ENCODE measurements at places on chromosomes 5 and 9.
A peak's percentile ranks its signal among the peaks of the same experiment; 100 is the strongest.

DNA sequence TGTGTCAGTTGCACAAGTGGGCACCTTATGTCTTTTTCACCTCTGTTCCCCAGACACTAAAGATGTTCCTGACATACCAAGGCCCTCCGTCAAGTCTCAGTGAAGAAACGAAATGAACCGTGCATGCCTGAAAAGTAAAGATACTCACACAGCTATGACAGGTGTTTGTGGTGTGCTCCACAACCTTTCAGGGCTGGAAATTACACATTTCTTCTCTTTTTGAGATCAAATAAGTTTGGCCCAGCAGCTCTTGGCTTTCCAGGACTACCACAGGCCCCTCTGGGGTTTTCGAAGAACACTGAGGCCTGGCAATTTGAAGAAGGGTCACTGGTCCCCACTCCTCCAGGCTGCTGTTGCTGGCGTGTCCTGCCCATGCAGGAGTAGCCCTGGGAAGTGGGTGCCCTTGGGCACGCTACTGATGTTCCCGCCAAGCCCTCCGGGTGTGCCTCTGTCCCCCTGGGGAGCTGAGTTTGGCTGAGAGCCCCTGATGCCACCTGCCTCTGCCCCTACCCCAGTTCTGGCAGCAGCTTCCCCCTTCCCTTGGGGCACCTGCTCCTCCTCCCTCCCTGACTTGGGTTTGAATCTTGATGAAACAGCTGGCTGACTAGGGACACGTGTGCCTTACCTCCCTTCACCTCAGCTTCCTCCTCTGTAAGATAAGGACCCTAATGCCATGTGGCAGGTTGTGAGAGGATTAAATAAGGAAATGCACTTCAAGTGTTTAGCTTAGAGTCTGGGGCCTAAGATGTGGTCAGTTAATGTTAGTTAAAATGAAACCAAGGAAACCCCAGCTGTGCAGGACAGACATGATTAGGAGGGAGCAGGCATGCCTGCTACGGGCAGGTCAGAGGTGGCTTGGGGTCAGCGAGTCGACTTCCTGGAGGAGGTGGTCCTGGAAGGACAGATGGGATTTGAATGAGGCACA lies 49.1 kb upstream of the GADD45G start:
- DNase-seq, result no peak

DNA sequence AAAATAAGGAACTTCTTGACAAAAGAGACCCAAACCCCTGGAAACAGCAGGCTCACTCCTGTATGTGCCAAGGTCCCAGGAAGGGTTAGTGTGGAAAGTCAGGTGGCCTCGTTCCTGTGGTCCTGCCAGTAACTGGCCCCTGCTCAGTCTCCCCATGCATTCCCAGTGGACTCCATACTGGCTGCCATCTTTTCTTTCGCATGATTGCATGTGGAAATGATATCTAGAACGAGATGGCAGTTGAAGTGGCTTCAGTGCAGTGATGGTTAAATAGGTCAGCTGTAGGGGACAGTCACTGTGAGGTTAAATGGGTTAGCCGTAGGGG lies 30.4 kb downstream of the AHRR start:
- DNase-seq, result no peak

DNA sequence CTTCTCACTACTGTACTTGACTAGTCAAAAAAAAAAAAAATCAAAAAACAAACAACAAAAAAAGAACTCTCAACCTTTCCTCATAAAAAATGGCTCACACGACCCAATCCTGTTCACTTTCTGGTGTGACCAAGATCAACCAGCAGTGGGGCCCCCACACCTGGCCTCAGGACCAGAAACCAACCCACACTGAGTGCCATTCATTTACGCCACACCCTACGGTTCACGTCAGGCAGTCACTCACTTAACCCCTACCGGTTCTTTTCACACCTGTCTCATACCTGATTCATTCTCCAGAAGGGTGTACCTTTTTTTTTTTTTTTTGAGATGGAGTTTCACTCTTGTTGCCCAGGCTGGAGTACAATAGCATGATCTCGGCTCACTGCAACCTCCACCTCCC lies 5.7 kb downstream of the SUSD1 start:
- no peak for DNase-seq

GRCh38 chr5:8114597-8115266 lies 245.8 kb downstream of the MTRR start:
- no peak for DNase-seq

DNA sequence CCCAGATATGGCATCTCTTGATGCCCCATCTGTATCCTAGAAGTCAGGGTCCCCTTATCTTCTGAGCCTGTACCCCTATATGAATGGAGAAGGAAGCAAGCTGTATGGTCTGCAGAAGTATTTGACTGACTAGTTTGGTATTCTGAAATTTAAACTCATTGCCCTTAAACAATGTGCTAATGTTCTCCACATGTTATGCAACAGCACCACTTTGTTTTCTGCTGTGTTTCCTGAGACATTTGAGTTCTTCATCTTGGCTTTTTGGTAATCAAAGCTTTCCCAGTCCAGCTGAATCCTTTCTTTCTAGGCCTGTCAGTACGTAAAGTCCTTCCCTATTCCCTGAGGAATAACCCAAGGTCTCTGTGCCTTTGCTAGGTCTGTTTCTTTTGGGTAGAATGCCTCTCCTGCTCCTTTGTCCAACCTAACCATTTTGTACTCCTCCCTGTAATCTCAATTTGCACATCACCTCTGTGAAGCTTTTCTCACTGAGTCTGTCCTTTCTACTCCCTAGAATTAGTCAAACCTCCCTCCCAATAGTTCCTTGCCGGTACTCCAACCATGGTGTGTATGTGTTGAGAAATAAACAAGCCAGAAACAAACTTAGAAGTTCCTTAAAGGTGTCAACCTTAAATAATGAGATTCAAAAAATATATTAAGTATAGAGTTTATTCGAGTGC lies 72.1 kb upstream of the HSPB3 start:
- no peak for DNase-seq

DNA sequence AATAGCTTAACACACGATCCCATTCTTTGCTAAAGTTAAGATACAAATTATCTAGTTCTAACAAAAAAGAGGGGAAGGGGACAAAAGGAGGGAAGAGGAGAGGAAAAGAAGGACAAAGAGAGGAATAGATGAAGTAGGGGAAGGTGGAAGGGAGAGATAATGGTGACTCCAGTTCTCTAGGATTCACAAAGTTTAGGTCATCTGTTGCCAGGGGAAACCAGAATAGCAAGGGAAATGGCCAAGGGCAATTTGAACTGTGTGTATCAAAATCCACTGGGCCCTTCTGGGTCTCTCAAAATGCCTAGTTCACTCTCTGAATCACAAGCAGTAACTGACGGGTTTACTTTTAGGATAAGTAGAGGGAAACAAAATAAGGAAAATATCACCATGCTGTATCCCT lies 7.6 kb downstream of the SLC24A2 start:
- DNase-seq, result no peak

GRCh38 chr5:115262321-115263077 lies at the start of gene PGGT1B:
Gene PGGT1B (minus strand): TSS chr5:115262877. CDS start chr5:115262851, 26 bp downstream.
- peak; percentile 32 for DNase-seq

GRCh38 chr5:96926276-96926675 lies 9.6 kb upstream of the LNPEP start:
- no peak for DNase-seq

- DNase-seq, result no peak
Observed at GRCh38 chr9:90433398-90433941, 209.2 kb downstream of the DIRAS2 start.

DNA sequence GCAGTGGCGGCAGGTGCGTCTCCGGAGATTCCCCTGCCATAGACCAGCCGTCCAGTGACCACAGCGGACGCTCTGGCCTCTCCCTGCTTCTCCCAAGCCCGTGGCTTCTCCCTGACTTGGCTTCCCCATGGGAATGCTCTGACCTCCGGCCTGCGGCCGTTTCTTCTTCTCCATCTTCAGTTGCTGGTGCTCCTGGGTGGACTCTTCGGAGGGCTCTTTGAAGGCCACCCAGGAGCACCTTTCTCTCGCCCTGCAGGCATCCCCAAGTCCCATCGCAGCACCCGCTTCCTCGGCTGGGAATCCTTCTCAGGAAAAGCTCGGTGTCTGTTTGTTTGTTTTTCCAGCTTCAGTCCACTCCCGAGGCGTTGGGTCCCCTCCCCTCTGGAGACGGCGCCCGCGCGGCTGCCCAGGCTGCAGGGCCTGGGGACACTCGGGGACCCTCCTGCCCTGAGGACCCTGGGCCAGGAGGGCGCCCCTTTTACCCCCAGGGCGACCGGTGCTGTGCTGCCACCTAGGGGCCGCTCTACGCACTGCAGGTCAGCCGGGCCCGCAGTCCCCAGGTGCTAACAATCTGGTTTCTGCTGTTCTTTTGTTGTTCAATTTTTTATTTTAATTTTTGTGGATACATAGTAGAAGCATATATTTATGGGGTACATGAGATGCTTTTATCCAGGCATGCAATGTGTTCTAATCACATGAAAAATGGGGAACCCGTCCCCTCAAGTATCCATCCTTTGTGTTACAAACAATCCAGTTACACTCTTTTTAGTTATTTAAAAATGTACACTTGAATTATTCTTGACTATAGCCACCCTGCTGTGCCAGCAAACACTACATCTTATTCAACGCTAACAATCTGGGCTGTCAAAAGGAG lies 197.9 kb upstream of the ADAMTS16 start:
- DNase-seq, result peak; percentile 39

DNA sequence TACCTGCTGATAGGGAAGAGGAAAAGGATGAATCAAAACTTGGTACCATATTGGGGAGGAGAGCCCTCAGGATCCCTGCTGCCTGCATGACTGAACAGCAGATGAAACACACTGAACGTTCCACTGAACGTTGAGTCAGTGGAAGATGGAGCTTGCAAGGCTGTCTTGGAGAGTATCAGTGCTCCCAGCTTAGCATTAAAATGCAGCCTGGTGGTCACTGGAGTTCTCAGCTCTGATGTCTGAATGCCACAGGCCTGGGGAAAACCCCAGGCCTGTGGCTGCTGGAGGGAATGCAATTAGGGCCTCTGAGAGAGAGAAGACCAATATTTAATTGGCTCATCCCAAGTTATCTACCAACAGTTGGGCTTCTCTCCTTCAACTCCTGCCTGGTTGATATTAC lies 54.5 kb downstream of the PDE4D start:
- no peak for DNase-seq

GRCh38 chr5:81971111-81971711 lies 612 bp upstream of the ATG10 start:
- DNase-seq, result no peak

DNA sequence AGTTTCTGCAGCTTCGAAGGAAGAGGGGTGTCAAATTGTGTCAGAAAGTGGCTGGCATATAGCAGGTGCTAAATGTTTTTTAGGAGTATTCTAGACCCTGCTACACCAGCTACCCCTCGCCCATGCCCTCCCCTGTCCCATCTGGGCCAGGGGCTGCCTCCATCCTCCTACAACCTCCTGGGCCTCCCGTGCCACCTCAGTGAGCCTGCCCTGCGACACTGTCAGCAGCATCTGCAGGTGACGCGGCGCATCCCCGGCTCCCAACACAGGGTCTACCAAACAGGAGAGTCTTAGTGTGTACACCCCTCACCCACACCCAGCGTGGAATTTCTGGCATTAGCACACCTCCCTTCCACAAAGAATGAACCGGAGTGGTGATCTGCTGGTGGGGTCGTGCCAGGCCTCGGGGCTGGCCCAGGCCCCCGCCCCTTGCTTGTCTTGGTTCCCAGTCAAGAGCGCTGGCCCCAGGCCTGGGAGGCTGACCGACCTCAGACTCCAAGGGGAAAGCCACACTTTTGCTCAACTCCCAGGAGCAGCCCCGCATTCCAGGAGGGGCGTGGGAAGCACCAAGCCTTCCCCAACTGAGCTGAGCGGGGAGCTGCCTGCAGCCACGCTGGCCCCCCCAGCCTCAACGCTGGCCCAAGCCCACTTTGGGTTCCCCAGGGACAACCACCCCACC lies 55.2 kb downstream of the NEURL1B start:
- no peak for DNase-seq

- DNase-seq, result no peak
Observed at GRCh38 chr5:150404941-150405816, 7.5 kb downstream of the CD74 start.

- no peak for DNase-seq
Observed at GRCh38 chr9:133604214-133604613, 5.0 kb downstream of the FAM163B start.

GRCh38 chr9:73680831-73681230 lies 529.2 kb downstream of the ANXA1 start:
- no peak for DNase-seq

DNA sequence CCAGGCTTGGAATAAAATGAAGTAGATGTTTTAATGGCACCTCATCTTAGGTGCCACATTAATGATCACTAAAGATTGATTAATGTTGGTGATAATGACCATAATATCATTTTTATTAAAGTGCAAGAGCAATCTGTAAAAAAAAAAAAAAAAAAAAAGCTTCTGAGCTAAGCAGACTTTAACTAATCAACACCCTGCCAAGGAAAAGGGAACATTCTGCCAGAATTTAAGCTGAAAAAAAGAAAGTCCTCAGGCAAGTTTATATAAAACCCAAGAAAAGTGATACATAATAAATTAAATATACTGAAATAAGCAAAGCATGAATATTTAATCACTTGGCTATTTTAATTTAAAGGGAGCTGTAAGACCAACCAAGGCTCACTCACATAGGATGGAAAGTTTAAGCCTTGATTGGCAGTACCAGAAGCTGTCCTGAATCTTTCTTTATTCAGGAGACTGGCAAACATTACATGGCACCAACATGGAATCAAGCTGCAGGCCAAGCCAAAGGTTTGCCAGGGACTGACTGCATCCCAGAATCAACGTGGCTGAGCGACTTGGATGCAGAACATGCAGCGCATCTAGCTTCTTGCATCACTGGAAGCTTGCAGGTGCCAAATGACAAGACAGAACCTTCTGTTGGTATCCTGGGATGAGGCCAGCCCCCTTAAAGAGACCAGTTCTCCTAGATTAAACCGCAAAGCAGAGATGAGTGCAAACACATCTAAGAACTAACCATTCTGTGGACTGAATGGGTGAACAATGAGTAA lies 413.6 kb downstream of the ENC1 start:
- no peak for DNase-seq

DNA sequence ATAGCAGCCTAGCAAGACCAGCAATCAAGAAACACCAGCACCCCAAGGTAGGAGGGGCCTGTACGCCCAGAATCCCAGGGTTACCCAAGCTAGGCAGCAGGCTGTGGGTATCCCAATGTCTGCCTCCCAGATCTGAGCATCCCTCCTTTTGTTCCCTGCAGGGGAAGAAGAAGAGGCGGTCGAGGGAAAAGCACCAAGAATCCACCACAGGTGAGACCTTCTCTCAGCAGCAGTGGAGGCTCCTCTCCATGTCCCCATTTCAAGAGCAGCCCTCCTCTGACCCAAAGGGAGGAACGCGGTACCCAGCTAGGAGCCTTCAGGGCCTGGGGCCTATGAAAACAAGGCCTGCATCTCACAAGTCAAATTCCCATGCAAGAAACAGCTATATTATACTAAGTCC lies 28.9 kb downstream of the TCF7 start:
- no peak for DNase-seq

- DNase-seq, result no peak
Observed at GRCh38 chr5:26601563-26601962, 436.8 kb downstream of the CDH9 start.
